ENCODE measurements at places on chromosomes 7 and 10.

DNA sequence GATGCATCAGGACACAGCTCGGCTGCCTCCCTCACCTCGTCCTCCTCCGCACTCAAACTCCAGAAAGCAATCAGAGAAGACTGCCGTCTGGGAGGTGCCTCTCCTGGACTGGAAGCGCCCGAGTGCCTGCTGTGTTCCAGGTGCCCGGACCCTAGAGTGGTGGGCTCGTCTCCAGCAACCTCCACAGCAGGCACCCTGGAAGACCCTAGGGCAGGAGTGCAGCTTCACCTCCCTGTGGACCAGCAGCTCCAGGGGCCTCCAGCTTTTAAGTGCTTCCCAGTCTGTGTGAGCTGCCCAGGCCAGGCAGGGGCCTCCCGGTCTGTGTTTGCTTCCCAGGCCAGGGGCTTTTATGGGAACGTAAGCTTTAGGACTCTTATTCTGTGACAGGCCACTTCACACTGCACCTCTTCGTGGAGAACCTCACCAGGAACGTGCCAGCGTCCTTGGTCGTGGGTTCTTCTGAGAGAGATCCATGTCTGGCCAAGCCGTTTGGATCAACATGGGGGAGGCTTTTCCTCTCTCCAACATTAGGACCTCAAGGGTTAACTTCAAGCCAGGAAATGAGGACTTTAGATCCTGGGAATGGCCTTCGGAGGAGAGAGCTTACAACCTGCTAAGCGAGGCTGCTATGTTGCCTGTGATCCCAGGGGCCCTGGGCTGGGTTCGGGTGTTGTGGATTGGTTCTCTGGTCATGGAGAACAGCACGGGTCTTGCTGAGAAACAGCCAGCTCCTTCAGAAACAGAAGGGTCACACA is 5.9 kb upstream of the PWWP2B start:
- DNase-seq, result no peak
- H3K27ac ChIP-seq, result no peak overlapping the region
- no peaks in the 10 kb centered on the region for H3K27me3 ChIP-seq
- peaks cover 11% of the 10 kb centered on the region for H3K4me1 ChIP-seq
- no peaks in the 10 kb centered on the region for H3K36me3 ChIP-seq

DNA sequence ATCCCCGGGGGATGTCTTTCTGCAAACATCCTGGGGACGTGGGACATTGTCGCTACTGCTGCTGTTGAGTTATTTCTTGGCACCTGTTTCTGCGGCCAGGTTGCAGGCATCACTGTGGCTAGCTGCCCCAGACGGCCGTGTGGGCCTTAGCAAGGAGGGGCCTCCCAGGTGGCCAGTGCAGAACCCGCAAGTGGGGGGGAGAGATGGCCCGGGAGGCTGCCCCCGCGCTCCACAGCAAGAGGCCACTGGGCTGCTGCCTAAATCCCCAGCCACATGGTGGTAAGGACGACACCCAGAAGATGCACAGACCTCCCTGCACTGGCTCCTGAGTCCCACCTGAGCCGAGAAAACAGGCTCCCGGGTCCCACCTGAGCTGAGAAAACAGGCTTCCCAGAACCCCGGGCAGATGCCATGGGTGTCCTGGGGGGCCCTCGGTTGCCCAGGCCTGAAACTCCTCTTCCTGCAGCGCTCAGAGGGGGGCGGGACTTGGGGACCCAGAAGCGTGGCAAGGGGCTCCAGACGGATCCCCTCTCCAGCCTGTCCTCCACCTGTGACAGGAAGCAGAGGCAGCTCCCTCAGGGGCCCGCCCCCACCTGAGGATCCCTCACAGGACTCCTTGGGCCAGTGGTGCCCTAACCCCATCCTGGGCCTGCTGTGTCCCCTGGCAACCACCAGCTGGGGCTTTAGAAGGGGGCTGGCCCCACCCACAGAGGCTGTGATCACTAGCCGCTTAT is 952 bp upstream of the MAFK start:
- no peaks in the 10 kb centered on the region for H3K36me3 ChIP-seq
- H3K4me1 ChIP-seq, result peaks cover 32% of the 10 kb centered on the region
- DNase-seq, result peak; percentile 20
- no peak overlapping the region for H3K4me3 ChIP-seq
- H3K27me3 ChIP-seq, result no peaks in the 10 kb centered on the region

GRCh38 chr10:117159390-117159789 is 21.3 kb upstream of the VAX1 start:
- no peak for DNase-seq
- peaks cover 100% of the 10 kb centered on the region for H3K27me3 ChIP-seq
- no peak overlapping the region for H3K27ac ChIP-seq
- no peak overlapping the region for H3K4me3 ChIP-seq
- H3K4me1 ChIP-seq, result peaks cover 18% of the 10 kb centered on the region
- no peaks in the 10 kb centered on the region for H3K36me3 ChIP-seq

GRCh38 chr7:158251061-158251965 is 336.3 kb downstream of the PTPRN2 start:
- DNase-seq, result no peak
- H3K36me3 ChIP-seq, result no peaks in the 10 kb centered on the region
- no peaks in the 10 kb centered on the region for H3K4me1 ChIP-seq

GRCh38 chr10:71512761-71513539 is 116.2 kb downstream of the CDH23 start:
- no peak for DNase-seq
- H3K4me3 ChIP-seq, result no peak overlapping the region
- H3K27ac ChIP-seq, result no peak overlapping the region
- peaks cover 6% of the 10 kb centered on the region for H3K4me1 ChIP-seq

GRCh38 chr7:117072620-117073118 is 119.4 kb downstream of the ST7 start:
- H3K27me3 ChIP-seq, result no peaks in the 10 kb centered on the region
- H3K4me1 ChIP-seq, result peaks cover 44% of the 10 kb centered on the region
- DNase-seq, result peak; percentile 72
- peak overlapping the region; percentile 21 for H3K4me3 ChIP-seq

- H3K4me1 ChIP-seq, result peaks cover 6% of the 10 kb centered on the region
- DNase-seq, result no peak
- H3K36me3 ChIP-seq, result no peaks in the 10 kb centered on the region
- H3K27me3 ChIP-seq, result peaks cover 6% of the 10 kb centered on the region
- no peak overlapping the region for H3K27ac ChIP-seq
- H3K4me3 ChIP-seq, result no peak overlapping the region
Observed at GRCh38 chr7:100914208-100914878, 18.7 kb upstream of the ACHE start.
